ENCODE measurements at places on chromosomes 2 and 18. TPM values are rescaled to one million over a fixed set of nuclear protein-coding genes. Genes with fewer than 3 reads are reported as not detected.

CAVIN2 gene
- 75.5 TPM for total RNA-seq

RTP5 gene
- not detected for total RNA-seq

DNA sequence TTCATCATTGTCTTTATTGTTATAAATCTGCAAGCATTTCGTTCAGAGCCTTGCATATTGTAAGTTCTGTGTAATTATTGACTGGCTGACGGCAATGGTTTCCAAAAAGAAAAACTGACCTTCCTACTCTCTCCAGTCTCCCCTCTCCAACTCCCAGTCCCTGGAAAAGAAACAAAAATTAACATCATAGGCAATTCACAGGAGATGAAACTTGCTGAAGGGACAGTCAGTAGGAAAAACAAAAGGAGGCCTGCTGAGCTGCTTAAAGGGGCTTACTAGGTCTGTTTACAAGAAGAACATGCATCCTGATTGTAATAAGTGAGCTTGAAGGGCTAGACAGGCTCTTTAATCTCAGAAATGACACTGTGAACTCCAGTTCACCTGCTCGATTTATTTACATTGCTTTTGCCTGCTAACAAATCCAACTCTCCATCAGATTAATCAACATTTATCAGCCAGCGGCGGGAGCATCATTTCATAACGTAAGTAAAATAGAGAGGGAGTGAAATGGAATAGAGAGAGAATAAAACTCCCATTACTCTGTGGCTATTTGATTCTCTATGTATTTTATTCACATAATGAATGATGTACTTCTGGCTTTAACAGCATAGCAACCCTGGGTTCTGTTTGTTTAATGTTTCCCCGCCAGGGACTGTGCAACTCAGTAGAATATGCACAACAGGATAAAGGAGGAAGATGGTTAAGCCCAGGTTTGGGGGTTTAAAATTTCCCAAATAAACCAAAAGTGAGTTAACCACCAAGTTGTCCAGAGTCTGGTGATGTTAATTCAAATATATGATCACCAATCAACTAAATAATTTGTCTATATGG is 256.7 kb upstream of the SETBP1 start:
- DNase-seq: peak; percentile 35

- no peak for DNase-seq
Observed at GRCh38 chr2:86769838-86770237, 20.9 kb downstream of the CD8A start.

- no peak for DNase-seq
Observed at GRCh38 chr2:226865710-226866109, 29.9 kb downstream of the RHBDD1 start.

Measured in tongue (tissue), 3 donors.